Gastrocnemius medialis (tissue), 4 donors: ENCODE measurements at places on chromosomes 13 and 19. TPM values are rescaled to one million over a fixed set of nuclear protein-coding genes. Genes with fewer than 3 reads are reported as not detected.

- DNase-seq: no peak
- no peak overlapping the region for H3K27ac ChIP-seq
- no peaks in the 10 kb centered on the region for H3K36me3 ChIP-seq
- no peaks in the 10 kb centered on the region for H3K4me1 ChIP-seq
- H3K27me3 ChIP-seq: no peaks in the 10 kb centered on the region
Observed at GRCh38 chr13:67769987-67770341, 539.8 kb upstream of the PCDH9 start.

Gene CYP2A6
- not detected for total RNA-seq

Gene CEACAM7
- not detected for total RNA-seq

DNA sequence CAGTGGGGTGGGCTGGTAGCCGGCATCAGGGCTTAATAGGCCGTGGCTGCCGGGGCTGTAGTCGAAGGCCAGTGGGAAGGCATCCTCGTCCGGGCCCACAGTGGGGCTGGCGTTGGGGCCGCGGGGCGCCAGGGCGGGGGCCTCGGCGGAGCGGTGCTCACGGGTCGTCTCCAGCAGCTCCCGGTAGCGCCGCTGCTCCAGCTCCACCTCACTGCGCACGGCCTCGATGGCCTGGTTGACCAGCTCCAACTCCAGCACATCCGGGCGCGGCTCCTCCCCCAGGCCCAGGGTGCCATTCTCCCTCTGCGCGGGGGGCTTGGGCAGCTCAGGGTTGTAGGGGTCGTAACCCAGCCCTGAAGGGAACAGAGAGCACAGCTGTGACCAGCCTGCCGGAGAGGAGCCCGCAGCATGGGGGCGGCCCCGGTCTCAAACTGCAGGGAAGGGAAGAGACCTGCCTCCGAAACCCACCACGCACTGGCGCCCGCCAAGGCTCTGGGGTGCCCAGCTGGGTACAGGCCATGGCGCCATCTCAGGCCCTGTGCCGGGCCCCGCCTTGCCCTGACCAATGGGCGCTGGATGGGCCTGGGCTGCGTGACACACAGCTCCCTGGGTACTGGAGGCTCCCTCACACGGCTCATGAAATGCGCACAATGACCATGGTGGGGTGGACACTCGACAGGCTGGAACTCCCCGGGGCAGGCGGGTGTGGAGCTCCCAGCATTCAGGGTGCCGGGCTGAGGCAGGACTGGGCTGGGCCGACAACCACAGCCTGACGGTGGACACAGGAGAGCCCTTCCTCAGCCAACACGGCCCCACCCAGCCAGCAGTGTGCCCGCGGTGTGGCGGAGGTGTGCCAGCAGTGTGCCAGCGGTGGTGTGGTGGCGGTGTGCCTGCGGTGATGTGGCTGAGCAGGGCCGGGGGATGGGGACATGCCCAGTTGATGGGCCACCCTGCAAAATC is 16.5 kb upstream of the ATP8B3 start:
- no peak for DNase-seq
- no peak overlapping the region for H3K27ac ChIP-seq
- H3K36me3 ChIP-seq: peaks cover 30% of the 10 kb centered on the region
- peaks cover 16% of the 10 kb centered on the region for H3K4me1 ChIP-seq
- H3K27me3 ChIP-seq: no peaks in the 10 kb centered on the region
- H3K4me3 ChIP-seq: no peak overlapping the region

GRCh38 chr19:40365613-40366401 is 17.3 kb downstream of the PLD3 start:
- no peak overlapping the region for H3K27ac ChIP-seq
- no peaks in the 10 kb centered on the region for H3K36me3 ChIP-seq
- DNase-seq: peak; percentile 30
- no peak overlapping the region for H3K4me3 ChIP-seq
- peaks cover 10% of the 10 kb centered on the region for H3K4me1 ChIP-seq

DNA sequence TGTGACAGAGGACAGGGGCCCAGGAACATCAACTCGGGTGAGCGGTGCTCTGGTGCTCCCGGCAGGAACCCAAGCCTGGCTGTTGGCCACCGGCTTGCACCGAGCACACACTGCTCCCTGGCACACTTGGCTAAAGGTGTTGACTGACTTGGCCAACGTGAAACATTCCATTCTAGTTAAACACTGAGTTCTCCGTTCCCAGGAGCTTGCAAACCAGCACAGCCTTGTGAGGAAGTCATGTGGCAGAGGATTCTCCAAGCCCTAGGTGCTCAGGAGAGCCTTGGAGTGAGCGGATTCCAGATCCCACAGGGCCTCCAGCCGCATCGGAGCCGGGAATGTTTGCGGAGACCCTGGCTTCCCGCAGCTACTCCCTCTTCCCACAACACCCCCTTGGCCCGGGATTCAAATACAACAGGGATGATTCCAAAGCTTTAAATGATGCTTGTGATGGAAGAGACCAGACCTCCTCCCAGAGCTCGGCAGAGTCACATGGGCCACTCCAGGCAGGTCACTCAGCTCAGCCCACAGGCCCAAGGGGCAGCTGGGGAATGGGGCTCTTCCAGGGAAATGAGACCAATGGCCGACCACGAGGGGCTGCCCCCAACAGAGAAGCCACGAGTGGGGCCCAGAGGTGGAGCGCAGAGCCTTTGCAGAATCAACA is 2.9 kb downstream of the C13orf46 start:
- H3K4me3 ChIP-seq: no peak overlapping the region
- peak overlapping the region; percentile 67 for H3K27ac ChIP-seq
- peaks cover 10% of the 10 kb centered on the region for H3K36me3 ChIP-seq
- peak; percentile 69 for DNase-seq
- peaks cover 17% of the 10 kb centered on the region for H3K4me1 ChIP-seq
- H3K27me3 ChIP-seq: no peaks in the 10 kb centered on the region

DNA sequence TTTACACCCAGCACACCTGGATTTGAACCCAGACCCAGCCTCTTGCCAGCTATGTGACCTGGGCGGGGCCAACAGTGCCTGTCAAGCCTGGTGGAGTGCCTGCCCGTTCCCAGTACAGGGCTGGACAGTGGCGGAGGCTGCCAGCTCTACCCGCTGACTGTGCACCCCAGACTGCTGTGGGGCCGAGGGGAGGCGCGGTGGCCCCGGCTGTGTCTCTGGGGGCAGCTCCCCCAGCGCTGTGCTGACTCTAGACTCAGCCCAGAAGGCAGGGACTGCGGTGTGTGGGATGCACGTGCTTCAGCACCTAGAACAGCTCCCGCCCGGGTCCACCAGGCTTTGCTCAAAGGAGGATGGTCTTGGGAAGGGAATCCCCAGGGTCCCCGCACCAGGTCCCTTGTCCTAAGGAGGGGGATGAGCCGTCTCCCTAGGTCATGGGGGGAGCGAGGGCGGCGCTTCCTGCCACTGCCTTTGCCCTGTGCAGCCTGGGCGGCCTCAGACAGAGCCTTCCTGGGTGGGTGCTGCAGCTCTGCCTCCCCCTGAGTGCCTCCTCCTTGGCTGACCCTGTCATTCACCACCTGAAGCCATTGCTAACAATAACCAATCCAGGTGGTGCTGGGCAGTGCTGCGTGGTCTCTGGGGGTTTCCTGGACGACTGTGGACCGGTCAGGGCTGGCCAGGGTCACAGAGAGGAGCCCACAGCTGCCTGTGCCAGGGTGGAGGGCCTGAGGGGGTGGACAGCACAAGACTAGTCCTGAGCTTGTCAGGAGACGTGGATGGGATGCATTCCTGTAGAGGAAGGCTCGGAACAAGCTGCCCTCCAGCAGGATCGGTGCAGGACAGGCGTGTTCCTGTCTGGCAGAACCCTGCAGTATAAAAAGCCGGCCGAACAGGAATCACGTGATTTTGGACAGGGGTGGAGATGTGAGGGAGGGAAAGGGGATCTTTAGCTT is 18.6 kb downstream of the TMEM255B start:
- H3K27me3 ChIP-seq: peaks cover 23% of the 10 kb centered on the region
- DNase-seq: no peak
- H3K27ac ChIP-seq: no peak overlapping the region
- no peak overlapping the region for H3K4me3 ChIP-seq
- no peaks in the 10 kb centered on the region for H3K36me3 ChIP-seq
- H3K4me1 ChIP-seq: no peaks in the 10 kb centered on the region

- H3K4me3 ChIP-seq: no peak overlapping the region
- H3K36me3 ChIP-seq: no peaks in the 10 kb centered on the region
- DNase-seq: no peak
- H3K27ac ChIP-seq: peak overlapping the region; percentile 70
- no peaks in the 10 kb centered on the region for H3K4me1 ChIP-seq
- H3K27me3 ChIP-seq: no peaks in the 10 kb centered on the region
Observed at GRCh38 chr19:21593502-21593901, 88.1 kb downstream of the ZNF429 start.

- no peaks in the 10 kb centered on the region for H3K4me1 ChIP-seq
- H3K27ac ChIP-seq: no peak overlapping the region
- no peaks in the 10 kb centered on the region for H3K36me3 ChIP-seq
- no peak for DNase-seq
- no peak overlapping the region for H3K4me3 ChIP-seq
- peaks cover 2% of the 10 kb centered on the region for H3K27me3 ChIP-seq
Observed at GRCh38 chr19:4622695-4623421, 16.5 kb upstream of the TNFAIP8L1 start.

Gene KLF1
- not detected for total RNA-seq
